Effector CD8-positive, alpha-beta T cell (primary cell): ENCODE measurements at places on chromosomes 3 and 15.

DNA sequence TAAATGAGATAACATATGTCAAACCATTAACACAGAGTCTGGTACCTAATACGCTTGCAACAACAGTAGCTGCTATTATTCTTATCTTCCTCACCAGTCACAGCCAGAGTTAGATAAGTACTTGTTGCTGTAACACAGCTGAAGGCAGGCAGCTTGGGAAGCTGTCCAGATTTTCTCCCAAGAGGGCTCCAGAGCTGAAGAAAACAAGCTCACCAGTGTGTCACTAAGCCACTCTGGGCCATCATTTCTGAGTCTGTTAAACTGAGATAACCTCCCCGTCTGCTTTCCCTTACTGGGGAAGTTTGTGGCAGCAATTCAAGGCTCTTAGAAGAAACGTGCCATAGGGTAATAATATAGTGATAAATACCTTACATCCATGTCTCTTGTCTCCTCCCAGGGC, 226.3 kb downstream of the TAFA4 start:
- DNase-seq = no peak

DNA sequence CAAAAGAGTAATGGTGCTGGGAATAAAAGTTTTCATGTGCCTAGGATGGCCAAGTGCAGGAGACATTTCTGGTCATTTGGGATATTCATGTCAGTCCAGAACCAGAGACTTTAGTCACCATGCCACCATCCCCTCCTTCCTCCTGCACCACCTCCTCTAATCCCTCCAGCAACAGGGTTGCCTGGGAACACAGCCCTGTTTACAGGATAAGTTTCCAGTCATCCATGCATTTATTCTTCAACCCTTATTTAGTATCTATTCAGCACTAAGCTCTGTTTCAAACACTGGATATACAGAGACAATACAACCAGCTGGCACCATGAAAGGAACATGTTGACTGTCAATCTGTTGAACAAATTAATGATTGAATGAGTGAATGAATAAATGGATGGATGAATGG, 211.7 kb downstream of the CLSTN2 start:
- DNase-seq = no peak

DNA sequence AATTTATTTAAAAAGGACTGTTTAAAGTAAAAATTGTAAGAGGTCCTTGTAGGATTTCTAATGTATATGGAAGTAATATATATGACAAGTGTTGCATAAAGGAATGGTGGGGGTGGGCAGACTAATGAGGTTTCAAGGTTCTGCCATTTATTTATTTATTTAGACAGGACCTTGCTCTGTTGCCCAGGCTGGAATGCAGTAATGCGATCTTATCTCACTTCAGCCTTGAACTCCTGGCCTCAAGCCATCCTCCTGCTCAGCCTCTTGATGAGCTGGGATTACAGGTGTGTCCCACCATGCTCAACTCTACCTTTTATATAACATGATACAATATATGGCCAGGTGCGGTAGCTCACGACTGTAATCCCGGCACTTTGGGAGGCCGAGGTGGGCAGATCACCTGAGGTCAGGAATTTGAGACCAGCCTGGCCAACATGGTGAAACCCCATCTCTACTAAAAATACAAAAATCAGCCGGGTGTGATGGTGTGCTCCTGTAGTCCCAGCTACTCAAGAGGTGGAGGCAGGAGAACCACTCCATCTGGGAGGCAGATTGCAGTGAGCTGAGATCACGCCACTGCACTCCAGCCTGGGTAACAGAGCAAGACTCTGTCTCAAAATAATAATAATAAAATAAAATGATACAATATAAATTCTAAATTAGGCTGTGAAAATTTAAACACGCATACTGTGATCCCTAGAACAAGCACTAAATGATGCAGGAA, 33.8 kb upstream of the IGF2BP2 start:
- no peak for DNase-seq

- DNase-seq = no peak
Measured at GRCh38 chr3:52527732-52528585, 5.7 kb downstream of the NT5DC2 start.

DNA sequence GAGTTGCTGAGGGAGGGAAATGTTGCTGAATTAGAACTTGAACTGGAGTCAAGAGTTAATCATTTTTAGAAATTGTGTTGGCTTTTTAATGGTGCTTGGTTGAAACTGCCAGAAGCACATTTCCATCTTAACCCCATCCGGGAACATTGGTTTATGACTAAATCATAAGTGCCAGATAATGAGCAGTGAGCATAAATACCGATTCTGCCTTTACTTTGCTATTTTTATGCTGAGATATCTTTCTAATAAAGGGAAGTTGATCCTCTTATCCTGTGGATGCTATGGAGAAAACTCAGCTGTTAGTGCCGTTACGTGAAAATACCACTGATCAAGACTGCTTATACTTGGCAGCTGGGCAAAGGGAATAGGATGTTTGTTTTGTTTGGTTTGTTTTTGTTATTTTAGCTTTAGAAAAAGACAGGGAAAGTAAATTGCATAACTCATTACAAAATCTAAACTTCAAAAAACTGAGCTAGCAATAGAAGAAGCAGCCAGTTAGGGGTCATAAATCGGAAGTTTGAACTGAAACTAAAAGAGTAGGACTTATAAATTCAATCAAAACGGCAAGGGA, 813.1 kb downstream of the NAALADL2 start:
- DNase-seq = no peak

DNA sequence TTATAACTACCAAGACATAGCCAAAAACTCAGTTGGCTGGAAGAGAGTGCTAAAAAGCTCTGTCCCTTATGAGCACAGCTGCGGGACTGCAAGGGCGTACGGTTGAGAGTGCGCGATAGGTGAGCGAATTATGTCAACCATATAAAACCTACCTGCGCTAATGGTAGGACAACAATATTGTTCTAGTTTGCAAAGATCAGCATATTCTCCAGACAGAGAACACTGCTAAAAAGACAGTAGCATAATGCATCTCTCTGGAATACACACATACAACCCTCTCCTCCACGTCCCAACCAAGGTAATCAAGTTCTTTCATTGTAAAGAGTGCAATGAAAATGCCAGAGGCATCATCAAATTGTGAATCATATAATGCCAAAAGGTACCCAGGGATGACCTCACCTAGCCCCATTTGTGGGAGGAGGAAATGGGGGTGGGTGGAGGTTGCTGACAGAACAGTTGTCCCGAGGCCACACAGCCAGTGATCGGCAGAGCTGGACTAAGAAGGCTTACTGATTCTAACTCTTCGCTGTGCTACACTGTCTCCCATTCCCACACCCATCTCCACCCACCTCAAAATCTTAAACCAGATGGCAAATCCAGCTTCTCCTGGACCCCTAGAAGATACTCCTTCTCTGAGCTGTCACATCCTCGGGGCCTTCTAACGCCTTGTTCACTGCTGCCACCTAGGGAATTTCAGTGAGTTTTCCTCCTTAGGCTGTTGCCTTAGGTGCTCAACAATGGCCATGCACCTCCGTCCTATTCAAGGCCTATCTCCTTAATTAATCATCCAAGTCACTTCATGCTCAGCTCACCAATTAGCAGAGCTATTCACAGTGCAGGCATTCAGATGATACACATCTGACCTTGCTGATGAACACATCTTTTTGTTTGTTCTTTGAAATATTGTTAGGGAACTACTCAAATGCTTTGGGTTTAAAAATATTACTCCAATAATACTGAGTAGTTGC, 60.7 kb downstream of the RPL22L1 start:
- no peak for DNase-seq

DNA sequence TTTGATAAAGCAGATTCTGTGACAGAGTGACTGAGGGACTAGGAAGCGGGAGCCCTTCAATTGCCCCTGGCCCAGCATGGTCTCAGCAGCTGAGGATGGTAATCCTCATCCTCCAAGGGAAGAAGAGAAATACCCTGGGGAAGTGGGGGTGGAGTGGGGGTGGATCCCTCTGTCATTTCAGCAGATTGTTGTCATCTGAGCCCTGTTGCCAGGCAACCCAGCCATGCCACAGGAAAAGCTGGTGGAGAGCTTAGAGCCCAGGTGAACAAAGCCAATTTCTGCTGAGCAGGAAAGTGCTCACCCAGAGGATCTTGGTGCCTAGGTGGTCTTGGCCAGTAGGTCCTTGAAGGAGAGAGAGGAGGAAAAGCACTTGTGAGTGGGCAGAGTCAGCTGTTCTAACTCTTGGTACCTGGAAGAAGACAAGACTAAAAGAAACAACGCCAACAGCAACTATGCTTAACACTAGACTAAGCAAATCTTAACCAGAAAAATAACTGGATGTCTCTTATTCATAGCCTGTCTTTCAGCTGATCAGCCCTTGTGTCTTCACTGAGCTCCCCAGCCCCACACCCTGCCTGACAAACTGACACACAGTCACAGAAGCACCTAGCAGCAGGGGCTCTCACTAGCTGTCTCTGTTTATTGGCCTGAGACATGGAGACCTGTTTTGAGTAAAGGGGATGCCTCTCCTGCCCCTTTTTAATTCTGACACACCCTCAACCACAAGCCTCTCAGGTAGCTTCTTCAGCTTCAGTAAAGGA, 40.1 kb upstream of the DCLK3 start:
- DNase-seq = no peak

GRCh38 chr15:100383302-100384107, 41.7 kb upstream of the ADAMTS17 start:
- no peak for DNase-seq

DNA sequence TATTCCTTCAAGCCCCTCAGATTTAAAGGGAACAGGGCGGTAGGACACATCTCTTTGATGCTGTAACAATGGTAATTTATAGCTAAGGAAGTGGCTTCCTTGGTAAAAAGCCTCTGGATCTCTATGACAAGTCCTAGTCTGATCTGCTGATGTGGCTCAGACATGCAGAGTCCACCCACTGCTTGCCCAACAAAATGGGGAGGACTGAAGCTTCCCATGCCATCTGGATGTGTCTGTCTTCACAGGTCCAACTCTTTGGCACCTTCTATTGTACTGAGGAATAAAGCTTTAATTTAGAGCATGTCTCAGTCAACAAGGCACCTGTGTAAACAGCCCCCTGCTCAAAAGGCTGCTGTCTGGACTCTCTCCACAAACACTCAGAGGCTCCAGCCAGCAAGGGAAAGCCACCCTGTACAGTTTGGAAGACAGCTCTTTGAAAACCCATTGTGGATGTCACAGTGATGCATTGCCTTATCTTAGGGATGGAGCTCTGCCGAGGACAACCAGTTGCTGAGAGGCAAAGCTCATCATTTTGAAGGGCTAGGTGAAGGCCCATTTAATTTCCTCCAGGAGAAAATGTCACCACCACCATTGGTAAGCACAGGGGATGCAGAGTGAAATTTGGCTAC, 348.6 kb upstream of the GRM7 start:
- no peak for DNase-seq

DNA sequence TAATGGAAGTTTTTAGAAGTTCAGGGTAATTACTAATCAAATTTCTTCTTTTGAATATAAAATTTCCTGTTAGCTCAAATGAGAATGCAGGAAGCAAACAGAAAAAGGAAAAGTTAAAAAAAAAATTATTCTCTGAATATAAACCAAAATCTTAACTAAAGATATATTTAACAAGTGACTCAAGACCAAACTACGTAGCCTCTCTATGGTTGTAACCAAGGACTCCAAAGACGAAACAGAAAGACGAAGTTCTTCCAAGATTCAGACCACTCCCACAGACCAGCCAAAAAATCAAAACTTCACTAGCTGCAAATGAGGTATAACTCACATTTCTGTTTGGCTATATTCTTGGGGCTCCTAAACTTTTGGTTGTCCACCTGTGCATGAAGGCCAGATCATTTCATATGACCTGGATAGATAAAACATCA, 846.5 kb upstream of the ALCAM start:
- DNase-seq = no peak

- no peak for DNase-seq
Measured at GRCh38 chr3:178810181-178810580, 261.4 kb downstream of the ZMAT3 start.

DNA sequence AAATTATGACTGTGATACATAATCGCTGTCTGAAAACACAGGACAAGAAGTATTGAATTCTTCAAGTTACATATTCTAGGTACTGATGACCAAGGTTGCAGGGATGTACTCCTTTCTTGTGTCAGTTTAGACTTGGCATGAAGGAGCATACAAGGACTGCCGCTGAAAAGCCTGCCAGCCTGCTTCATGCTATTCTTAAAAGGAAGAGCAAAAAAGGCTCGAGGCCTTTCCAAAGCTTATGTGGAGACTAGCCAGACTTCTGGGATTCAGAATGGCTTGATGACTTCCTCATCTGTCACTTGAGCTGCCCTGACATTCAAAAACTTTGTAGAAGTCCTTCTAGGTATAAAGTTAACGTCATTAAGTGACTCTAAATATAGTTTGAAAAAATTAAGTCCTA, 92.0 kb downstream of the CADM2 start:
- DNase-seq = no peak

- DNase-seq = no peak
Measured at GRCh38 chr3:186400662-186401061, 38.6 kb upstream of the DGKG start.

- no peak for DNase-seq
Measured at GRCh38 chr3:70980646-70981170, 602.8 kb downstream of the FOXP1 start.

DNA sequence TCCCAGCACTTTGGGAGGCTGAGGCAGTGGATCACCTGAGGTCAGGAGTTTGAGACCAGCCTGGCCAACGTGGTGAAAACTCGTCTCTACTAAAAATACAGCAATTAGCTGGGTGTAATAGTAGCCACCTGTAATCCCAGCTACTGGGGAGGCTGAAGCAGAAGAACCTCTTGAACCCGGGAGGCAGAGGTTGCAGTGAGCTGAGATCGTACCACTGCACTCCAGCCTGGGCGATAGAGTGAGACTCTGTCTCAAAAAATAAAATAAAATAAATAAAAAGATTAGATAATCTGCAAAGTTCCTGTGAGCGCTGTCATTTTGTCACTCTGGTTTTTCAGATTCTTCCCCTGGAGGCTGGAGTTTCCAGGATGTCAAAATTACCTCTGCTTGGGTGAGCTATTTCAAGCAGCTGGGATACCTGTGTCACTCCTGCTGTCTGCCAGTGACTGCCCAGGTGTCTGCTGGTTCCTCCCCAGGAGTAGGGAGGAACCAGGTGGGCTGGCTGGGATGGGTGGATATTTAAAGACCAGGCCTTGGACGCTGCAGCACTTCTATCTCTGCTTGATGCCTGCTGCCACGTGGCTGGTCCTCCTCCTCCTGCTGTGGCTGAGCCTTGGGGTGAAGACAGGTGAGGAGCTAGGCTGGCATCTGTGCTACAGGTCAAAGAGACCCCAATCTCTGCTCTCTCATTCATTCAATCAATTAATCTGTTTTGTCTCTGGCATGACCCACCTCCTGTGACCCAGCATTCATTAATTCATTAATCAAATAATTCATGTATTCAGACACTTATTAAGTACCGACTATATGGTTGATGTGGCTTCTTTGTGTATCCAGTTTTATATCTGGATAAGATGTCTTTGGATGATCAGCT, 19.5 kb upstream of the MUC20 start:
- no peak for DNase-seq
